ENCODE measurements at places on chromosomes 12 and 14.

- DNase-seq: no peak
Observed at GRCh38 chr14:56310643-56311042, 192.4 kb downstream of the PELI2 start.

- DNase-seq: no peak
Observed at GRCh38 chr14:74824997-74825396, 50.9 kb downstream of the PROX2 start.

GRCh38 chr12:45304514-45305178 lies 88.8 kb downstream of the ANO6 start:
- DNase-seq: no peak

DNA sequence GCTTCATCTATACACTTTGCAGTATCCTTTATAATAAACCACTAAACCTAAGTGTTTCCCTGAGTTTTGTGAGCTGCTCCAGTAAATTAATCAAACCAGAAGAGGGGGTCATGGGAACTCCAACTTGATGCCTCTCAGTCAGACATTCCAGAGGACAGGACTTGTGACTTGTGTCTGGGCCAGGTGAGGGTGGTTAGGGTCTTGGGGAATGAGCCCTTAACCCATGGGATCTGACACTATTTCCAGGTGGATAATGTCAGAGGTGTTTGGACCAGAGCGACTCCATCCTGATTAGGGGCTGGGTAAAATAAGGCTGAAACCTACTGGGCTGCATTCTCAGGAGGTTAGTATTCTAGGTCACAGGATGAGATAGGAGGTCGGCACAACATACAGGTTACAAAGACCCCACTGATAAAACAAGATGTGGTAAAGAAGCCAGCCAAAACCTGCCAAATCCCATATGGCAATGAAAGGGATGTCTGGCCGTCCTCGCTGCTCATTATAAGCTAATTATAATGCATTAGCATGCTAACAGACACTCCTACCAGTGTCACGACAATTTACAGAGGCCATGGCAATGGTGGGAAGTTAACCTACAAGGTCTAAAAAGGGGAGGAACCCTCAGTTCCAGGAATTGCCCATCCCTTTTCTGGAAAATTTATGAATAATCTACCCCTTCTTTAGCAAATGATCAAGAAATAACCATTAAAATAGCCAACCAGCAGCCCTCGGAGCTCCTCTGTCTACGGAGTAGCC lies 58.7 kb downstream of the BCAT1 start:
- DNase-seq: no peak
